ENCODE measurements at places on chromosomes 2 and 18.
A peak's percentile ranks its signal among the peaks of the same experiment; 100 is the strongest.

GRCh38 chr2:105545730-105546627 is 147.1 kb upstream of the FHL2 start:
- DNase-seq: peak; percentile 34

GRCh38 chr2:205644018-205644417 is 38.3 kb upstream of the NRP2 start:
- DNase-seq: no peak

GRCh38 chr2:81513328-81513727 is 1208.8 kb upstream of the LRRTM1 start:
- no peak for DNase-seq

DNA sequence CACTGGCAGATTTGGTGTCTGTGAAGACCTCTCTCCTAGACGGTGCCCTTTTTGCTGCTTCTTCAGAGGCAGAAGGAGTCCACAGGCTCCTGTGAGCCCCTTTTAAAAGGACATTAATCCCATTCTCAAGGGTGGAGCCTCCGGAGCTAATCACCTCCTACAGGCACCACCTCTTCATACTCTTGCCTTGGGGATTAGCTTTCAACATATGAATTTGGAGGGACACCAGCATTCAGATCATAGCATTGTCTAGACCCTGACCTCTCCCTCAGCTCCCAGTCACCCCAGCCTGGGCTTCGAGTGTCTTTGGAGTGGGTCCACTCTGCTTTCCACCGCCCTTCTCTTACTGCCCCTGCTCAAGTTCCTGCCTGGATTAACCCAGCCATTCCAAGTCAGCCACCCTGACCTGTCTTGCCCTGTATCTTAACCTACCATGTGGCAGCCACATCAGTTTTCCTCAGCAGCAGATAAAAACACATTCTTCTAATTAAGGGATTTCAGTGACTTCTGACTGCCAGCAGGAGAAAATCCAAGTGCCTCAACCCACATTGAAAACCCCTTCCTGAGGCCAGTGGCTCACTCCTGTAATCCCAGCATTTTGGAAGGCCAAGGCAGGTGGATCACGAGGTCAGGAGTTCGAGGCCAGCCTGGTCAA is 6.1 kb upstream of the NCL start:
- DNase-seq: no peak

- DNase-seq: no peak
Observed at GRCh38 chr2:177262092-177262491, 2.4 kb downstream of the NFE2L2 start.

DNA sequence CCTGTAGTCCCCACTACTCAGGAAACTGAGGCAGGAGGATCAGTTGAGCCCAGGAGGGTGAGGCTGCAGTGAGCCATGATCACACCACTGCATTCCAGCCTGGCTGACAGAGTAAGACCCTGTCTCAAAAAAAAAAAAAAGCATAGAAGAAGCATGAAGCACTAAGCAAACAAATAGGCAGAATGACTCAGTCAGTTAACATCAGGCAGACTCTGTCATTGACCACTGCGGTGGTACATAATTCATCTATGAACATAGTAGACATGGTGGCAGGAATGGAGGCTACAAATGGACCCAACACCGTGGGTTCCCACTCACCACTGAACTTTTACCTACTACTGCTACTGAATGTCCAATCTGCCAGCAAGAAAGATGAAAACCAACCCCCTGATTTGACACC is 7.6 kb upstream of the ASXL2 start:
- DNase-seq: no peak

- DNase-seq: no peak
Observed at GRCh38 chr2:209821806-209822205, 50.2 kb downstream of the UNC80 start.

DNA sequence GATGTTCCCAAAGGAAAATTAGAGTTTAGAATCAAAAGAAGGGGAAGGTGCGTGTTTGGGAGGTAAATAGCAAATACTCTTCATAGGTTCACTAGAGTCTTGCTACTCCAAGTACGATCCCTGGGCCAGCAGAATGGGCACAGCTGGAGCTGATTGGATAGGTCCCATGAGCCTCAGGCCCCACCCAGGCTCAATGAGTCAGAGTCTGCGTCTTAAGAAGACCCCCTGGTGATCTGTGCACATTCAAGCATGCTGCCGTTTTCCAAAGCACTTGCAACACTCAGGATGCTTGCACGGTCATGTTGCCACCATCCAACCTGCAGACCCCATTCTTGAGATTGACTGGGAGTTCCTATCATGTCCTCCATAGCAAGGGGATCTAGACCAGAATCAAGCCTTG is 40.5 kb downstream of the ABCG8 start:
- no peak for DNase-seq

GRCh38 chr2:232420463-232421188 is 14.0 kb downstream of the ALPG start:
- no peak for DNase-seq

GRCh38 chr18:3540805-3541548 is 91.0 kb downstream of the TGIF1 start:
- DNase-seq: no peak

- no peak for DNase-seq
Observed at GRCh38 chr2:217260441-217261115, 400.7 kb upstream of the TNP1 start.

- no peak for DNase-seq
Observed at GRCh38 chr2:217834744-217835513, 167.9 kb downstream of the TNS1 start.

DNA sequence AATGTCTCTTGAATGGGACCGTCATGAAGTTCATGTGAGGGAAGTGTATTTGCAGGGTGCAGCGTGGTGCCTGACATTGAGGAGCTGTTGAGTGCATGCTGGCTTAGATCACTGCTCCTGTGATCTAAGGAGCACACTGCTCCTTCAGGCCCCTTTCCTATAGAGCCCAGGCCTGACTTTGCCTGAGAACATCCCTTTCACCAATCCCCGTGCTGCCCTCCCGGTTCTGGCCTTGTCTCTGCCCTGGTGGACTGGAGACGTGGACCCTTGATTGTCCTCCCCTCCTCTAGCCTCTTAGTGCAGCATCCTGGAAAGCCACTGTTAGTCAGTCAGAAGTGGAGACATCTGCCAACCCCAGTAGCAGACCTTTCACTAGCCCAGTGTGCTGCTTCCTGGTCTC is 323.6 kb upstream of the HS6ST1 start:
- no peak for DNase-seq

- DNase-seq: no peak
Observed at GRCh38 chr2:219514196-219514761, at the start of gene ASIC4. Gene ASIC4, plus strand, starts transcription at chr2:219514482. Its CDS starts 243 bp downstream, at chr2:219514725.

Measured in stimulated activated CD8-positive, alpha-beta memory T cell treated with anti-CD3 and anti-CD28 coated beads, Interleukin-2, amount 100 ng/mL, for 1 hour (primary cell).